ENCODE measurements at places on chromosomes 6 and 20. TPM values are rescaled to one million over a fixed set of nuclear protein-coding genes. Genes with fewer than 3 reads are reported as not detected.

DNA sequence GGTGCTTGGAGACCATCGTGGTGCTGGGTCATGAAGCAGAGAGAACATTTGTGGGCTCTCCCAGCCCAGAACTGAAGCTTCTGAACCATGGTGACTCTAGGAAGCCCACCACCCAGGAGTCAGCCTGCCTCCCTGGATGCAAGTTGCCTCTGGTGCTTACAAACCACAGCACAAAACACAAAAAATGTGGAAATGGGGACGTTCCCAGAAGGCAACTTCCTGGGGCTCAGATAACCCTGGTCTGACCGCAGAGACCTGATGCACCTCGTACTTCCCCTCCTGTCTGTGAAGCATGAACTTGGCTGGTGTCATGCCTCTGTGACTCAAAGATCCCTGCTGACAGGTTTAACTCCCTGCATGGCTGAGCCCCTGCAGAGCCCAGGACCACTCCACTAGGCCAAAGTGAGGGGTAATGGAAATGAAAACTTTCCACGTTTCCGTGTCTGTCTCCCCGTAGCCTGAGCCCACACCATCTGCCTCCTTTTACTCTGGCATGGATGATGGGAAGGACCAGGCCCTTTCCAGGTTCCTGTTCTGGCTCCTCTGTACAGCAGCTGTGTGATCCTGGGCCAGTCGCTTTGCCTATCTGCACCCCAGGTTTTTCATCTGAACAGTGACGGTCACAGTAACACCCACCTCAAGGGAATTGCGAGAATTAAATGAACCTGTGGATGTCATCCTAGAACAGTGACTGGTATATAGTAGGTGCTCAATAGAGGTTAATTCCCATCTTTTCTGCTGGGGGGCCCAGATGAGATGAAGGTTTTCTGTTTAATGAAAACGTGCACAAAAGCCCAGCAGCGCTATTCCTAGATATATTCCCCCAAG lies 57.7 kb downstream of the PPP1R16B start:
- DNase-seq: no peak

DNA sequence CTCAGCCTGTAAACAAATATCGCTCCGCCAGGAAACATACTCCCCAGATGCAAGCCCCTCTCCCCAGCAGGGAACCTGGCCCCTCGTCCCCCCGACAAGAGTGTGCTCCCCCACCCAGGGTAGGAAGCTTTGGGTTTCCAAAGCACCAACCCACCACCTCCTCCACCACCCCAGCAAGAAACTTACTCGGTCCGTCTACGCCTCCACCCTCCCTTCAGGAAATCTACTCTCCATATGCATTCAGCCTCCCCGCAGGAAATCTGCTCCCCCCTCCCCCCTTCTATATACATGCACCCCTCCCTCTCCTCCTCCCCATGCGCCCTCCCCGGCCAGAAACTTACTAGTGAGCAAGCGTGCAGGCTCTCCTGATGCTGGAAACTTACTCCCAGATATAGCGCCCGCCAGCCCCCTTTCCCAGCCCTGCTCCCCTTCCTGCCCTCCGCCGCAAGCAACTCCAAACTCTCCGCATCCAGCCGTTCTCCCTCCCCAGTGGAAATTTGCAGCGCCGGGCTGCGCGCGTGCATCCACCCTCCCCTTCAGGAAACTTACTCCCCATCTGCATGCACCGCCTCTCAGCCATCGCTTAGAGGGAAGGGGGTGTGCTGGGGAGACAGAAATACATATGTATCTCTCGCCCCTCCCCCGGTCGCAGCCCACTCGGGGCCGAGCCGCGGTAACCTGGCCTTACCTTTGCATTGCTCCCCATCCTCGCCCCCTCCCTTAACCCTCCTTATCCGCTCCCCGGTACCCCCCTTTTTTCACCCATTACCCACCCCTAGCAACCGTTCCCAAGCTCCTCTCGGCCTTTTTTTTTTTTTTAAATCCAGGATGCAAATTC lies at the start of gene TRERF1:
TRERF1 (minus strand) TSS at position 594 of the 838 bp plus-strand sequence. CDS start 182,336 bp downstream, outside the sequence.
- peak; percentile 60 for DNase-seq

DNA sequence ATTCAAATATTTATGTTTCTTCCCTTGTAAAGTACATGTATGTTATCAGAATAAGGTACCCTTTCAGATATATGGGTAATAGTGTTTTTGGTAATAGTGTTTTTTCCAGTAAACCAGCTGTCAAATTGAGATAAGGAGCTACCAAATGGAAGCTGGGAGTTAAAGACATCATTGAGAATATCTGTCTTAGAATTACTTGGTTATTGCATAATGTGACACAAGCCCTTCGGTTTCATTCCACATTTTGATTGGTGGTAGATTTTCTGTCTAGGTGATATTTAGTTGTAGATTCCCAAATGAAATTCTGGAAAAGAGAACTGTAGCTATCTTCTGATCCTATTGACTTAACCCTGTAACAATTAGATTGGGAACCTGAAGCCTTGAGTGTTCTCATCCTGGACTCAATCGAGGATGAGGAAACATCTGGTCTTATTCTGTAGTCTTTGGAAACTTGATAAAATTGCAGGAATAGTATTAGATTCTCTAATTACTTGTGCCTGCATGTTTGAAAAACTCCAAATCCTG lies 75.1 kb upstream of the SYNJ2 start:
- DNase-seq: no peak

DNA sequence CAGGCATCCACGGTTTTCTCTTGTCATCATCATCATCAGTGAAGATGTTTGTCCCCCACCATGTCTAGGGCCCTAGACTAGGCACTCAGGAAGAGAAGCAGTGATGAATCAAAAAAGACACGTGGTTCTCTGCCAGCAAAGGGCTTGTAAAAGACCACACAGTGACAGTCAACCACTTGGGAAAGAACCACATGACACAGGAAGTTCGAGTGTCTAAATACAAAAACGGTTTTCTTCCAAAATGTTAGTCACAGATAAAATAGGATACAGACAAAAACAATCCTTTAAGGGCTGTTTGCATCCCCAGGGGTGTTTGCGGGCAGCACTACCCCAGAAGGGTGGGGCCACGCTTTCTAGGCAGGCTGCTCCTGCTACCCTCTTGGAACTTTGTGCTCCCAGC lies 356.8 kb upstream of the AGPAT4 start:
- no peak for DNase-seq

GRCh38 chr6:79649016-79649415 lies 17.9 kb downstream of the SH3BGRL2 start:
- DNase-seq: no peak

TSPO2 gene
- not detected for total RNA-seq

KIAA0408 gene
- total RNA-seq: 116 TPM
